A549 treated with Mapracorat at 1 μM for 4 hours (cell line): ENCODE measurements at places on chromosomes 16 and 17. TPM values are rescaled to one million over a fixed set of nuclear protein-coding genes. Genes with fewer than 3 reads are reported as not detected.

The ABCC11 gene
- 0.06 to 0.22 TPM (median 0.14 TPM) in 5 replicates for total RNA-seq

The TMIGD1 gene
- total RNA-seq: not detected in 5 replicates

The TUBG1 gene
- 132 to 150 TPM (median 141 TPM) in 5 replicates for total RNA-seq

The CCDC78 gene
- 4.4 to 8.3 TPM (median 6.5 TPM) in 5 replicates for total RNA-seq

The RNU2-1 gene
- not detected in 5 replicates for total RNA-seq

The NME1 gene
- 600 to 775 TPM (median 719 TPM) in 5 replicates for total RNA-seq

The PRR11 gene
- 43.1 to 58.7 TPM (median 58.2 TPM) in 5 replicates for total RNA-seq

The CX3CL1 gene
- total RNA-seq: 0.07 to 0.18 TPM (median 0.12 TPM) in 5 replicates

The TMEM114 gene
- not detected in 5 replicates for total RNA-seq

The CFAP52 gene
- total RNA-seq: 0.28 TPM in 1 of 5 replicates, not detected in the others

The ERAL1 gene
- 69.4 to 88.1 TPM (median 83.9 TPM) in 5 replicates for total RNA-seq

The KRT39 gene
- total RNA-seq: not detected in 5 replicates

The WSCD1 gene
- total RNA-seq: 1.8 to 3.9 TPM (median 3.7 TPM) in 5 replicates

The ATMIN gene
- 27.7 to 31.8 TPM (median 30.2 TPM) in 5 replicates for total RNA-seq

The TNFSF13 gene
- total RNA-seq: 0.70 to 1.2 TPM (median 1.0 TPM) in 5 replicates

The TSNAXIP1 gene
- 0.39 to 0.64 TPM (median 0.47 TPM) in 5 replicates for total RNA-seq

The PRSS8 gene
- total RNA-seq: 1.1 to 2.2 TPM (median 1.5 TPM) in 5 replicates

The CDH16 gene
- total RNA-seq: 3.7 to 4.9 TPM (median 4.4 TPM) in 5 replicates

The EIF1 gene
- total RNA-seq: 1,203 to 1,690 TPM (median 1,363 TPM) in 5 replicates

The ATP2A1 gene
- total RNA-seq: 1.3 to 3.8 TPM (median 1.9 TPM) in 5 replicates

The C16orf92 gene
- not detected in 5 replicates for total RNA-seq

The FAM171A2 gene
- total RNA-seq: 2.5 to 4.4 TPM (median 4.0 TPM) in 5 replicates

The GEMIN4 gene
- 47.9 to 59.8 TPM (median 56.5 TPM) in 5 replicates for total RNA-seq

The TNFRSF13B gene
- total RNA-seq: not detected in 5 replicates

The HNF1B gene
- total RNA-seq: 17.4 to 21.8 TPM (median 20.7 TPM) in 5 replicates

The ABCC1 gene
- 71.1 to 95.2 TPM (median 83.5 TPM) in 5 replicates for total RNA-seq

The MYH1 gene
- total RNA-seq: not detected in 5 replicates

The TEKT5 gene
- total RNA-seq: not detected in 5 replicates

The NOL3 gene
- total RNA-seq: 73.1 to 97.4 TPM (median 92.2 TPM) in 5 replicates

The ZNF232 gene
- total RNA-seq: 3.4 to 5.1 TPM (median 4.0 TPM) in 5 replicates

The NPIPA5 gene
- 0.39 to 1.9 TPM (median 0.44 TPM) in 3 of 5 replicates, not detected in the others for total RNA-seq

The BCO1 gene
- 0.50 to 1.1 TPM (median 0.91 TPM) in 5 replicates for total RNA-seq

The TP53TG3B gene
- total RNA-seq: 0.08 to 0.35 TPM (median 0.30 TPM) in 4 of 5 replicates, not detected in the other
